ENCODE measurements at places on chromosomes 6 and 20.
A peak's percentile ranks its signal among the peaks of the same experiment; 100 is the strongest.

DNA sequence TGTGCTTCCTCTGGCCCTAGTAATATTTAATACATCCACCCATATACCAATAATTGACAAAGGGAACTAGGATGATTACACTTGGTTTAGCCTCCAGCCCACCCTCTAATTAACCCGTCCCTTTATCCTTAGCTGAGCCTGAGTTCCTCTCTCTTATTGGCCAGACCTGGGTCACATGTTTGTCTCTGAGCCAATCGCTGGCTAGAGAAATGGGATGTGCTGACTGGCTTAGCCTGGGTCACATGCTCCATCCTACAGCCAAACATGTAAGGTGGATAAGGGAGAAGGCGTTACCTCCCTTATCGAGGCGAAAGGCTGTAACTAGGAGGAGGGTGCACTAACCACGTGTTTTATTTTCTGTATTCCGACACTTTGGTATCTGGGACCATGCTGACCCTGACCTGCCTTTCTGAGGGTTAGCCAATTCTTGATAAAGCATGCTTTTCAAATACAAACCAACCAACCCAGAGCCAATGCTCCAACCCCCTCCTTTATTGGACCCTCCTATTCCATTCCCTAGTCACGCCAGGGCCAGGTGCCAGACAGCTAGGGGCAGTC, 262.7 kb downstream of the PREX1 start:
- no peak for DNase-seq

GRCh38 chr6:46706464-46706863, 18.8 kb downstream of the TDRD6 start:
- DNase-seq = no peak

DNA sequence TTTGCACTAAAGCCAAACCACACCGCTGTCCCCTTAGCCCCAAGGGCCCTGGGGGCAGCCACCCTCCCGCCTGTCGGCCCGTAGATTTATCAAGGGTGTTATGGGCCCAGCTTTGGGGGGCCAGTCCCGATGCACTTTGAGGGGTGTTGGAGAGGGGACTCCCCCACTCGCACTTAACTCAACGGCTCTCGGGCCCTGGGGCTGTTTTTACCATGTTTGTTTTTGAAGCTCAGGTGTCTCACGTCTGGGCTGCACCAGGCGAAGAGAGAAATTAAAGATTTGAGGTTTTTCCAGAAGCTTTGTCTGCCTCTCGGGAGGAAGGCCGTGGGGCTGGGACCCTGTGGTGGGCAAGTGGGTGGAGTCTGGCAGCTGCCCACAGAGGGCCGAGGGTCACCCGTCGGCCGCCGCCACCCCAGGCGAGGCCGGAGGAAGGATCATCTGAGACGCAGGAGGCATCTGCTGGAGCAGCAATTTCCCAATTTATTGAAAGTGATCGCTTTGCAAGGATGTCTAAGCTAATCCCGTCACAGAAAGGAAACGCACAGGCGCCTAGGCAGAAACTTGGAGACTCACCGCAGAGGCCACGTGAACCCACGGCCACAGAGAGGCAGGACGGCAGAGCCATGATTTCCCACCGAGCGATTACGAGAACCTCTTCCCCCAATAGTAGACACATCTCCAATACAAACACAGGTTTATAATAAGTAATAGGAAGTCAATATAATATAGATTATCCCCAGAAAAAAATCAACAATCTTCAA, 3.8 kb downstream of the SLC2A4RG start:
- DNase-seq = no peak

GRCh38 chr6:44430326-44430725, 42.8 kb downstream of the CDC5L start:
- no peak for DNase-seq

DNA sequence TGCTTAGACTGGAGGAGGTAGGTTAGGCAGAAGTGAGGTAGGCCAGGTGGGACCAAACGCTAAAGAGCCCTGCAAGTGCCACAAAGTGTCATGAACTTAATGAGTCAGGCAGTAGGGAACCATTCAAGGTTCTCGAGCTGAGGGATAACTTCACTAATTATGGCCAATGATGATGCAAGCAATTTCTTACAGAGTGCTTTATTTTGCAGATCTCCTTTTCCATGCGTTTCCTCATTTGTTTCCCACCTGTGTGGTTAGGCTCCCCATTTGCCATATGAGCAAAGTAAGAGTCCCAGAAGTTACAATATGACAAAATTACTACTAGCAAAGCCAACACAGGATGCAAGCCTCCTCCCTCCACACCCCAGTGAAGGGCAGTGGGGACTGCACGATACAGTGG, 36.5 kb upstream of the PSMF1 start:
- no peak for DNase-seq

DNA sequence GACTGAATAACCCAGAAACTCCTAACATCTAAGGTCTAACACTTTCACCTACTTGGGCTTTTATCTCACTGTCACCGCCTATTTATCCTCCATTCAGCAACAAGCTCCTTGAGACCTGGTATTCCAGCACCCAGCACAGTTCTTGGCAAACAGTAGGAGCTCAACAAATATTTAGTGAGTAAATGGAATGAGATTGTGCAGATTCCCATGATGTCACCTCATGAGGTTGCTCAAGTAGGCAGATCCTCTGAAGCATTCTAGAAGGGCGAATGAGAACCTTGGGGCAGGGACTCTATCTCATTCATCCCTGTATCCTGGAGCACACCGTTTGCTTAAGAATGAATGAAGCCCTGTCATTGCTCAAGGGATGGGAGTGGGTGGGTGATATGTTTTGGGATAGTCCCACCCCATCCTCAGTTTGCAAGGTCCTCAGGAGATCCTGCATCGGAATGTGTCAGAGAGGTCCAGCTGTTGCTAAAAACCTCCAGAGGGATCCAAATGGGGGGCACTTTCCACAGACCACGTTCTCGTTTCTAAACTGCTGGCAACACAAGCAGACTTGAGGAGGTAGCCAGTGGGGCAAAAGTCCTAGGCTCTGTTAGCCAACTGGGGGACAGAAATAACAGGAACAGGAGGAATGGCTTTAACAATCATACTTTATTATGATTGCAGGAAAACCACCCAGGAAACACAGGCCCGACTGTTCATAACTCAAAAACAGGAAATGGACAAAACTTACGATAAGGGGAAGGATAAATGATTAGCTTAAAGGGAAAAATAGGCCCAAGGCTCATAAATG, 42.0 kb downstream of the EDN1 start:
- DNase-seq = no peak

- DNase-seq = no peak
Observed at GRCh38 chr6:133895573-133896343, 6.8 kb downstream of the TCF21 start.

GRCh38 chr20:45181639-45182038, 6.9 kb downstream of the PI3 start:
- no peak for DNase-seq

DNA sequence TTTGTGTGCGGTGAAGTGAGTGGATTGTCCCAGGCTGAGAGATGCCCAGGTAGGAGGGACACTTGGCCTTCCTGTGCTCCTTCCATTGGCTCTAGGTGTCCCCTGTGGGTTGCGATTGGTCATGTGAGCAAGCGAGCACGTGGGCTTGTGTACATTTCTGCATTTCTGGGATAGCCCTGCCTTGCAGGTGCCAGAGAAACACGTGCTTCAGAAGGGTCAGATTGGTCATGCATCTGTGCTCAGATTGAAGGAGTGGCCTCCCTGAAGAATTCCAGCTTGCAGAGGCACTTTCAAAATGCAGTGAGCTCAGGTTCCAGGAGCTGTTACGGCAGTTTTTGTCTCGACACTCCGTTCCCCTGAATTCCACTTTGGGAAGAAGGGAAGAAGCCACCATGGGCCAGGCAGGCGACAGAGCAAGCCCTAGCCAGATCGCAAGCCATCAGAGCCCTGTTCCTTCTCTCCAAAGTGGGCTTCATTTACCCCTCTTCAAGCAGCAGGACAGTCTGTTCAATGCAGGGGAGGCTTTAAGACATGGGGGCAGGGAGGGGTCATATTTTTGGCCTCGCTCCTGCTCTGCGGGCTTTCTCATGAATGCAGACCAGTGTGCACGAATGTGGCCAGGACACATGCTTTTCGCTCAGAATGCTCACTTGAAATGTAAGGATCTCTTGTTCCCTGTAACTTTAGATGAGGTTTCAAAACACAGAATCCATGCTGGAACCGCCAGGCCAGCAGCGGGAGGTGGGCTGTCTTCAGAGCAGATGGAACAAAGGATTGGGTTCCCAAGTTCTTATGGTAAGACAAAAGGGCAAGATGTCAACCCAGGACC, 78.6 kb upstream of the AKAP12 start:
- DNase-seq = no peak

DNA sequence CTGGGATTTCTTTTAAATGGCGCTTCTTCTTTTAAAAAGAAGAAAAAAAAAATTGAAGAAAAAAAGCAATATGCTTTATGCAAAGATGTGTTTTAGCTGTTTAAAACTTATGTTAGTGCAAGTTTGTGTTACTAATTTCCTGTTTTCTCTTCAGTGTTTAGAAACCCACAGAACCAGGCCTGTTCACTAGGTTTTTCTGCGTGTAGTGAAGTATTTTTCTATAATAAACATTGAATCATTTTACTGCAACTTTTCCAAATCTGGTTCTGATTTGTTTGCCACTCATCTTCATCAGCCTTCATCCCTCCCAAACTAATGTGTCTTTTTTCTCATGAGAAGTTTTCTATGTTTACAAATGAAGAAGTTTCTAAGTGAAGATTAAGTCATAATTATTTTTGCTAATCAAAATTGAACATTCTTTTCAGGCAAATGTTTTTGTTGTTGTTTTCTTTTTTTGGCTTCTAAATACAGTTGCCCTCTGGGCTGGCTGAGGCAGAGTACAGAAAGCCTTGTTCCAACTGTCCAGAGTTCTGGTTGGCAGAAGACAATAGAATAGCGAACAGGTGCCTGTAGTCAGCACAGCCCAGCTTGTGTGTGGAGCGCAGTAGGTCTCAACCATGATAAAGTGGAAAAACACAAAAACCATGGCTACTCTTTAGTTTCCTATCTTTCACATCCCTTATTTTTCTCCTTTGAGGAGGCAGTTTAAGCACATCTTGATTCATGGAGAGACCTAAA, 14.5 kb downstream of the ZNF76 start:
- no peak for DNase-seq

GRCh38 chr6:119350952-119351372, 1.4 kb upstream of the MAN1A1 start:
- peak; percentile 37 for DNase-seq

GRCh38 chr6:30601436-30601814, 15.6 kb downstream of the PPP1R10 start:
- DNase-seq = no peak

DNA sequence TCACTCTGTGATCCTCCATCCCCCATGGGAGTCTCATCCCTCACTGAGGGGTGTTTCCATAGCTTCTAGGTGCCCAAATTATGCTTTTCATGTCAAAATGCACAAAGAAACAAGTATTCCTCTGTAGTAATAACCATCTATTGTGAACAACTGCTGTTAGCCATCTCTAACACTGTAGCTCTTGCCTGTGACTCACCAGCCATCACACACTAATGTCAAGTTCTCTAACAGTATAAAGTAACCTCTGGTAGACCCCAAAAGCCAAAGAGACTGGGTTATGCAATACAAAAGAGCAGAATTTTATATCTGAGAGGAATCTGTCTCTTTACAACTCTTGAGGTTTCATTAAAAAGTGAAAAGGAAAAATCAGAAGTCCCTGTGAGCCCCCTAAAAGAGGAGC, 25.4 kb upstream of the IYD start:
- no peak for DNase-seq

DNA sequence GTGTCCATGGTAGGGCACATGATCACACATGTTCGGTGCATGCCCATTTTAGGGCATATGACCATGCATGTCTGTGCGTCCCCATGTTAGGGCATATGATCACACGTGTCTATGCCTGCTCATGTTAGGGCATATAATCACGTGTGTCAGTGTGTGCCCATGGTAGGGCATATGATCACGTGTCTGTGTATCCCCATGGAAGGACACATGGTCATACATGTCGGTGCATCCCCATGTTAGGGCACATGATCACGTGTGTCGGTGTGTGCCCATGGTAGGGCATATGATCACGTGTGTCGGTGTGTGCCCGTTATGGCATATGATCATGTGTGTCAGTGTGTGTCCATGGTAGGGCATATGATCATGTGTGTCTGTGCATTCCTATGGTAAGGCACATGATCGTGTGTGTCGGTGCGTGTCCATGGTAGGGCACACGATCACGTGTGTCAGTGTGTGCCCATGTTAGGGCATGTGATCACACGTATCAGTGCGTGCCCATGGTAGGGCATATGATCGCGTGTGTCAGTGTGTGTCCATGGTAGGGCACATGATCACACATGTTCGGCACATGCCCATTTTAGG, 30.6 kb downstream of the YTHDF1 start:
- no peak for DNase-seq

GRCh38 chr6:169701311-169701953, 397 bp downstream of the WDR27 start:
- DNase-seq = no peak

- no peak for DNase-seq
Observed at GRCh38 chr20:47243532-47244305, 112.8 kb downstream of the ZMYND8 start.

DNA sequence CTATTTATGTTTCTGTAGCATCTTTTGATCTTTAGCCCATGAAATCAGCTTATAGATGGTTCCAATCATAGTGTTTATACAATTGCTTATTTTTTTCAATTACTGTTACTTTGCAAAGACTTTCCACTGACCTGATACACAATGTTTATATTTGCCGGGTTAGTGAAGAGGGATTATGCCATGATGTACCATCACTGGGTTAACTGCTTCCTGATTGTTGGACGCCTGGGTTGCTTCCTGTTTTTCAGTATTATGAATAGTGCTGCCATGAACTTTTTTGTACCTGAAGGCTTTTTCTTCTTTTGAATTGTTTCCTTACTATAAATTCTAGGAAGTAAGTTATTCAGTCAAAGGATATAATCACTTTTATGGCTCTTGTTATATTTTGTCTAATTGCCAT, 6.9 kb downstream of the MANBAL start:
- peak; percentile 53 for DNase-seq

DNA sequence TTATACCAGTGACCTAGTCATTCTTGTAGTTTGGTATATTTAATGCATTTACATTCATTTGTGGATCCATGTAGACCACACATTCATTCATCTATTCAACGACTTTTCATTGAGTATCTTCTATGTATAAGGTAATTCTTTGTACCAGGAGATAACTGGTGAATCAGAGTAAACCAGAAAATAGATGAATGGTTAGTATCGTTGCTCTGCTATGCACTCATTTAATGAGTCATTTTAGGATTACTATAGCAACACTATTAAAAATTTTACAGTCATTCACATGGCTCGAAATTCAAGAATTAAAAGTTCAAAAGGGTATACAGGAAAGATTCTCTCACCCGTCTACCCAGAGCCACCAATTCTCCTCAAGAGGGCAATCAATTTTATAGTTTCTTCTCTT, 26.8 kb downstream of the DOK5 start:
- DNase-seq = no peak

- DNase-seq = no peak
Observed at GRCh38 chr20:39576771-39577170, 614.6 kb downstream of the DHX35 start.

- DNase-seq = no peak
Observed at GRCh38 chr6:157117431-157118095, 205.8 kb downstream of the TMEM242 start.

Measured in dermis blood vessel endothelial cell (primary cell).